ENCODE measurements at places on chromosomes 12 and 14. TPM values are rescaled to one million over a fixed set of nuclear protein-coding genes. Genes with fewer than 3 reads are reported as not detected.

- DNase-seq = no peak
These were observed 9.4 kb upstream of the GPR132 start for GRCh38 chr14:105074601-105075053.

- DNase-seq = no peak
These were observed 14.6 kb downstream of the SLC38A4 start for GRCh38 chr12:46811185-46811584.

- DNase-seq = no peak
These were observed 24.3 kb upstream of the RPLP0 start for GRCh38 chr12:120225200-120225558.

GRCh38 chr14:34361504-34362011 is 100.5 kb downstream of the SPTSSA start:
- DNase-seq = no peak

DNA sequence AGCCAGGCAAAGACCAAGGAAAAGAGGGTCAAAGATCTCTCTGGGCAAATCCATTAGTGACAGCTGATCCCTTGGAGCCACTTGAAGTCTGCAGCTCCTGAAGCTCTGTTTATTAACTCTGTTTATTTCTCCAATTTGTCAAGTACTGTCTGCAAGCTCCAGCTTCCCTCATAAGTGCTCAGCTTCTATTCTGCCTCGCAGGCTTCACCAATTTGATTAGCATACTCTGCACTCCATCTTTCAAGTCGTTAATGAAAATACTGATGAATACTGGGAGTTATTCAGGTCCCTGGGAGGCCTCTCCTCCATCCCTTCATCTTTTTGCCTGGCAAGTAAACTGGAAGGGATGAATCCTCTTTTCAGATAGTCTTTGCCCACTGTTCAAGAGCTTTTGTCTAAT is 54.3 kb downstream of the TTC9 start:
- no peak for DNase-seq

- no peak for DNase-seq
These were observed 808.1 kb upstream of the FBXO33 start for GRCh38 chr14:40240245-40240859.

Gene PPFIBP1
- 164 TPM for total RNA-seq

Gene MARCHF9
- 4.0 TPM for total RNA-seq

Gene C12orf54
- total RNA-seq = not detected

Gene SELPLG
- total RNA-seq = 17.5 TPM

Gene LUM
- 335 TPM for total RNA-seq

Gene TCL1B
- not detected for total RNA-seq

Gene ACVRL1
- 119 TPM for total RNA-seq

Gene DAO
- total RNA-seq = not detected
